Activated CD8-positive, alpha-beta T cell treated with anti-CD3 and anti-CD28 coated beads, Interleukin-2, amount 10 ng/mL, durations not matched to agents 7 days and 5 days (primary cell): ENCODE measurements at places on chromosomes 7 and 10.

GRCh38 chr7:50197549-50197948 is 104.5 kb upstream of the ZPBP start:
- no peak overlapping the region for H3K27ac ChIP-seq
- H3K27me3 ChIP-seq: peaks cover 10% of the 10 kb centered on the region
- peak; percentile 33 for DNase-seq

DNA sequence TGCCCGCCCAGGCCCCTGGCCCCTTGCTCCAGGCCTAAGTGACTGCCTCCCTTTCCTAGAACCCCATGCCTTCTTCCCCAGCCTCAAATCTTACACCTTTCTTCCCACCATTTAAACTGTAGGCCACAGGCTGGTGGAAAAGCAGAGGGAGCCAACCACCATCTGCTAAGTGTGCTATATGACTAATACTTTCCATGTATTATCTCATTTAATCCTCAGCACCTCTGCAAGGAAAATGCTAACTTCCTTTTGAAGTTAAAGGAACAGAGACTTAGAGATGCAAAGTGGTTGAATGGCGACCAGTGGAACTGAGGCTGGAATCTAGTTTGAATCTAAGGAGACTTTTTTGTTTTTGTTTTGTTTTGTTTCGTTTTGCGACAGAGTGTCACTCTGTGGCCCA is 17.8 kb upstream of the MTPAP start:
- H3K4me3 ChIP-seq: no peak overlapping the region
- no peak for DNase-seq
- H3K27ac ChIP-seq: no peak overlapping the region
- H3K27me3 ChIP-seq: peaks cover 12% of the 10 kb centered on the region
- H3K4me1 ChIP-seq: no peaks in the 10 kb centered on the region
- no peaks in the 10 kb centered on the region for H3K36me3 ChIP-seq

- no peak overlapping the region for H3K27ac ChIP-seq
- H3K36me3 ChIP-seq: no peaks in the 10 kb centered on the region
- no peak overlapping the region for H3K4me3 ChIP-seq
- no peak for DNase-seq
Measured at GRCh38 chr7:30238721-30239441, 45.5 kb upstream of the ZNRF2 start.

GRCh38 chr7:11252705-11253272 is 279.1 kb downstream of the PHF14 start:
- no peaks in the 10 kb centered on the region for H3K4me1 ChIP-seq
- no peaks in the 10 kb centered on the region for H3K27me3 ChIP-seq
- no peaks in the 10 kb centered on the region for H3K36me3 ChIP-seq
- no peak overlapping the region for H3K27ac ChIP-seq

DNA sequence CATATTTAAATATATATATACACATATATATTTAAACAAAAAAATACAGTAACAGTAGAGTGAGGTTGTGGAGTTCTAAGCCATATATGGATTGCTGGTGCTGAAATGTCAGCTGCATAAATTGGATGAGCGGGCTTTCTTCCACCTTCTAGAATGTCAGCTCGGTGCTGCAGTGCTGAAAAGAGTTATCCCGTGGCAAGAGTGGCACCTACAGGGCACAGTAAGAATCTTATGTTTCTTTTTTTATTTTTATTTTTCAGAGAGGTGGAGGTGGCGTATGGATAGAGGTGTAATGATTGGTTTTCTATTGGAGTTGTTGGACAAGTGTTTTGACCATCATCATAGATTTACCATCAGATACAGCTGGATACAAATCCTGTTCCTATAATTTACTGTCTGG is 86.2 kb upstream of the DYNC1I1 start:
- H3K27me3 ChIP-seq: no peaks in the 10 kb centered on the region
- no peak overlapping the region for H3K27ac ChIP-seq
- peak; percentile 22 for DNase-seq
- H3K4me1 ChIP-seq: peaks cover 7% of the 10 kb centered on the region

GRCh38 chr7:20541608-20542349 is 73.7 kb upstream of the ABCB5 start:
- no peaks in the 10 kb centered on the region for H3K36me3 ChIP-seq
- no peaks in the 10 kb centered on the region for H3K27me3 ChIP-seq
- H3K4me3 ChIP-seq: no peak overlapping the region

- no peak overlapping the region for H3K4me3 ChIP-seq
- H3K27ac ChIP-seq: no peak overlapping the region
- no peaks in the 10 kb centered on the region for H3K4me1 ChIP-seq
- no peaks in the 10 kb centered on the region for H3K36me3 ChIP-seq
- H3K27me3 ChIP-seq: no peaks in the 10 kb centered on the region
Measured at GRCh38 chr7:68800316-68800715, 798.0 kb upstream of the AUTS2 start.

DNA sequence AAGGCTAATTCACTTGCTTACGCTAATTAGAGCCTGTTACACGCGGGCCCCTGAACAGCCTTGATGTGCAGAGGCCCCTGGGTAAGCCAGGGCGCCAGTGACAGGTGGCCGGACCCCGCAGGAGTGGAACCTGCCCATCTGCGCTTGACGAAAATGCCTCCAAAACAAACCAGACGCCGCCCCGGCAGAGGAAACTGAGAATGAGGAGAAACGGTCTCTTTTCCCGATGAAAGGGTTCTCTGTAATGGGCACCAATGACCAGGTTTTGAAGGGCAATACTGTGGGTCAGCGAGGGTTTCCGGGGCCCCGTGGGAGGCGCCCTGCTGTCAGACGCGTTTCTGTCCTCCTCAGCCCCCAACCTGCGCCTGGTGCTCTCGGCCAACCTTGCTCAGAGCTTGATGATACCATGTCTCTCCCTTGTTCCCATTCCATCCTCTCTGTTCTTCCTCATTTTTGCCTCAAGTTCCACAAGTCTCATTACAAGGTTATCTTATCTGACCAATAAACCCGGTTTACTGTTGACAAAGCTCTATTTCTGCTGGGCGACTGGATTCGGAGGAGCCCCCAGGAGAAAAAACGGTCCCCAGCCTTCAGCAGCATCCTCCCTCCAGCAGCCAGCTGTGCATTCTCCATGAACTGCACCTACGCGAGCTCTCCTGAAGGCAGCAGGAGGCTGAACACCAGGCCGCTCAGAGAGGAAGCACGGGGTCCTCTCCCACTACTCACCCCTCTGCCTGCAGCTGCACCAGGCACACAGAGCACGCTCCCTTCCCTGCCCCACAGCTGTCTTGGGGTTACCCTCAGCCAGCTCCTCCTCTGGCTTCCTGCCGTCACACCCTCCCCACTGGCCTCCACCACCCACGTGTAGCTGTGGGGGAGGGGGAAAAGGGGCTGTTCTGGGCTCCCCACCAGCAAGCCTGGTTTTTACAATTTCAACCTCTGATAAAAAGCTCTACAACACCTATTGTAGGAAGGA is 202.0 kb downstream of the MAD1L1 start:
- peaks cover 25% of the 10 kb centered on the region for H3K36me3 ChIP-seq
- no peak overlapping the region for H3K4me3 ChIP-seq
- H3K27me3 ChIP-seq: no peaks in the 10 kb centered on the region
- H3K27ac ChIP-seq: peak overlapping the region; percentile 27
- DNase-seq: peak; percentile 38
- peaks cover 16% of the 10 kb centered on the region for H3K4me1 ChIP-seq

GRCh38 chr10:60986791-60987190 is 42.8 kb upstream of the RHOBTB1 start:
- no peak overlapping the region for H3K27ac ChIP-seq
- peaks cover 5% of the 10 kb centered on the region for H3K27me3 ChIP-seq
- no peak overlapping the region for H3K4me3 ChIP-seq
- H3K4me1 ChIP-seq: no peaks in the 10 kb centered on the region
- no peaks in the 10 kb centered on the region for H3K36me3 ChIP-seq

- DNase-seq: no peak
- no peak overlapping the region for H3K27ac ChIP-seq
- H3K27me3 ChIP-seq: no peaks in the 10 kb centered on the region
Measured at GRCh38 chr10:103645141-103646054, 151.9 kb downstream of the NEURL1 start.

DNA sequence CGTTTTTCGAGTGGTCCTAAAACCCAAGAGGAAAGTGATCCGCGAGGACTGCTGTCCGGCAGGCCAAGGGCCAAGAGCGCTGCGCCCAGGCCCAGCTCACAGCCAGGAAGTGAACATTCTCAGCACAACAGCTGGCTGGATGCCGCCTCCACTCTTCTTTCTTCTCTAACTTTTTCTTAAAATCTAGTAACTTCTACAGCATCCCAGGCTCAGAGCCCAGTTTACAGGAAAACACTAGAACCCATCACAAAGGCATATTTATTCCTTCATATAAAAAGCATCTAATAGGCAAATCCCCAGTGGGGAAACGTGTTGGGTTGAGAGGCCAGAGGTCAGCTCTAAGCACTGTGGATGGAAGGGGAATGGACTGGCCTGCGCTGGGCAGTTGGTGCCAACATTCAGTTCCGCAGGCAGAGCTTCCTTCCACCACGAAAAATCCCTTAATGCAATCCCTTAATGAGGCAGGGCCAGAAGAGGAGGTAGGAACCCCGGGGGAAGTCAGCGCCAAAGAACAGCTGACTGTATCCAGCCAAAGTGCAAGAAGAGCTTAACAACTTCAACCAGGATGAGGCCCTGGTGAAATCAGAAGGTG is 74.8 kb downstream of the ZRANB1 start:
- DNase-seq: no peak
- no peak overlapping the region for H3K27ac ChIP-seq
- H3K36me3 ChIP-seq: no peaks in the 10 kb centered on the region
- H3K27me3 ChIP-seq: peaks cover 18% of the 10 kb centered on the region

- peaks cover 44% of the 10 kb centered on the region for H3K4me1 ChIP-seq
- DNase-seq: peak; percentile 49
- no peaks in the 10 kb centered on the region for H3K27me3 ChIP-seq
- H3K27ac ChIP-seq: peak overlapping the region; percentile 75
- peaks cover 38% of the 10 kb centered on the region for H3K36me3 ChIP-seq
Measured at GRCh38 chr10:61992671-61993668, 91.5 kb downstream of the ARID5B start.

DNA sequence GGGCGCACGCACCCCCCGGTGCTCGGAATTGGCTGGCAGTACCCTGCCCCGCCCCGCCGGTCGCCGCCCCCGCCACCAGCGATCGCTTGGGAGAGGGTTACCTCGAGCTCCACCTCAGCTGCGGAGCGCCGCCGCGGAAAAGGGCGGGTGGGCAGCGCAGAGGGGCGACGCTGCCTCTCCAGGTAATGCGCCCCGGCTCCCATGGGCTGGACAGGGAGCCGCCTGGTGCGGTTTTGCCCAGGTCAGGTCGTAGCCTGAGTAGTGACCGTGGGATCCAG is 1.3 kb downstream of the PFKFB3 start:
- peaks cover 30% of the 10 kb centered on the region for H3K36me3 ChIP-seq
- H3K4me3 ChIP-seq: peak overlapping the region; percentile 100
- H3K4me1 ChIP-seq: peaks cover 52% of the 10 kb centered on the region

GRCh38 chr7:44183386-44183785 is 5.9 kb downstream of the GCK start:
- no peaks in the 10 kb centered on the region for H3K4me1 ChIP-seq
- no peak for DNase-seq
- H3K27me3 ChIP-seq: peaks cover 7% of the 10 kb centered on the region
- H3K4me3 ChIP-seq: no peak overlapping the region
- no peak overlapping the region for H3K27ac ChIP-seq

DNA sequence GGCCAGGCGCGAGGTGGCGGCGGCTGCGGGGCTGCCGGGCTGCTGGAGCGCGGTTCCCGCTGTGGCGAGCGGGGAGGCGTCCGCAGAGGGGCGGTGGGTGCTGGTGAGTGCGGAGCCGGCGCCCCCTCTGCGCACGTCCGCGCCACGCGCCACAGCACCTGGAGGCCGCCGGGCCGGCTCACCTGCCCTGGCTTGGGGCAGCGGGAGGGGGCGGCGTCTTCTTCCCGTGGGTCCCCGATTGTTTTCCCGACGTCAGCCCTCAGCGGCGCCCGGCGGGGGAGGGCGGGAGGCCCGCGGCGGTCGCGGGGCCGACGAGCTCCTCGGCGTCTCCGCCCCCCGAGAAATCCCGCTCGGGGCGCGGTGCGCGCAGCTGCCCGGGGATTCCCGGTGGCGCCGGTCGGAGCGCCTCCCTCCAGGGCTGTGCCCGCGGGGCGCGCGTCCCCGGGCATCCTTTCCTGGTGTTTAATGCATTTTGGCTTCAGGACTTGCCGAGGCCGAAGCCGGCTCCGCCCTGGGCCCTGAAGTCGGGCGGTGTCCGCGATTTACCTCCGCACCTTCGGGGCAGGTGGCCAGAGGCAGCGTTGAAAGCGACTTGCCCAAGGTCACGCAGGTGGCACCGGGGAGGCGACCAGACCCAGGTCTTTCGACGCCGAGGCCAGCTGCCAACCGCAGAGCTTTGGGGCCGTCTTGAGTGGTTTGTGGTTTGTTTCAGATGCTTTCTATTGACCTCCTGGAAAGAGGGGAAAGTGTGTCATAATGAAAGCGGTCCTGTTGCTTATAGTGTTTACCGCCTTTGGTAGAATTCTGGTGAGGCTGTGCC is 561 bp downstream of the PLEKHA1 start:
- peak overlapping the region; percentile 91 for H3K4me3 ChIP-seq
- peaks cover 15% of the 10 kb centered on the region for H3K36me3 ChIP-seq
- peaks cover 30% of the 10 kb centered on the region for H3K4me1 ChIP-seq
- H3K27me3 ChIP-seq: peaks cover 19% of the 10 kb centered on the region
- H3K27ac ChIP-seq: peak overlapping the region; percentile 89

DNA sequence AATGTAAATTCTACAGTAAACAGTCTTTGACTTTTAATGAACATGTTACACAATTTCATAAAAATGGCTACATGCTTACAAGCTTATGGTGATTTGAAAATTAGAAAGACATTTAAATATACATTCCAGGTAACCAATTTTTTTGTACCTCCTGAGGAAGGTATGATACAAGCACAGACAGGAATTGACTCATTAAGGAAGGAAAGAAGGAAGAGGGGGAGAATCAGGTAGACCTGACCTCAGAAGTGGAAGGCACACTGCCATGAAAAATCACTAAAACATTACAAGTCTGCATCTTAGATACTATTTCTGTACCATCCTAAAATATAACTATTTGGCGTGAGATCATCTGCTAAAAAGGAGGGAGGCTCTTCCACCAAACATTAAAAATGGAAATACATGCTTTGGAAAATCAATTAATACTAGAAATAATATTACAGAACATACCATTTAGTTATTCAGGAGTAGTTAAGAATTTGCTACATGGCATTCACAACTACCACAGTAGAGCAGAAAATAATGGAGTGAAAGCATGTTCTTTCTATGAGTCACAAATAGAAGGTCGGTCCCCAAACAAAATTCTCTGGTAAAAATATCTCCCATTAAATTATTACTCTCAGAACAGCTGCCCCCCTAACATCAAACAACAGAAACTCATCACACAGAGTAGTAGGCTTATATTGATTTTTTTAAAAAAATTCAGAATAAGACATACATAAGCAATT is 15.2 kb downstream of the RAB11FIP2 start:
- no peak for DNase-seq
- peaks cover 21% of the 10 kb centered on the region for H3K4me1 ChIP-seq
- H3K27ac ChIP-seq: no peak overlapping the region
- H3K4me3 ChIP-seq: no peak overlapping the region
- H3K36me3 ChIP-seq: peaks cover 11% of the 10 kb centered on the region

DNA sequence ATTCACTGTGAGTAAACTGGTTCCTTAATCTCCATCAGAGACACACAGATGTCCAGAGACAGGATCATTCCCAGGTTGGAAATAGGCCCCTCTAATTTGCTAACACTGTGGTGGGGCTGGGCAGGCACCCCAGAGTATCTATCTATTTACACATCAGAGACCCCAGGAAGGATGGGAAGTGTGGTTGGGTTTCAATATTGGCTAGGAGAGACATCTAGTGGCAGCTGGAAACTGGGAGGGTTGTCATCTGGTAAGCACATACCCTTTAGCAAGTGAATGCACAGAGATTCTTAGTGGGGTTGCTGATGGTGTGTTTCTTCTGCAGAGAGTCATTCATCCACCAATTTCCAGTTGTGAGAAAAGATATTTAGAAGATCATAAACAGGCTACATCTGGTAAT is 36.0 kb upstream of the NRG3 start:
- H3K4me1 ChIP-seq: no peaks in the 10 kb centered on the region
- no peak for DNase-seq
- no peaks in the 10 kb centered on the region for H3K36me3 ChIP-seq
- no peak overlapping the region for H3K27ac ChIP-seq
- no peak overlapping the region for H3K4me3 ChIP-seq
